Activated T-helper 2 cell treated with anti-CD3 and anti-CD28 coated beads, Interferon-gamma antibody, Interleukin-2, Interleukin-4, amounts not matched to agents 10 μg/mL and 5 μg/mL and 100 μg/mL, durations not matched to agents 14 hours and 24 hours and 36 hours (primary cell): ENCODE measurements at places on chromosomes 7 and 10. TPM values are rescaled to one million over a fixed set of nuclear protein-coding genes. Genes with fewer than 3 reads are reported as not detected.

SAP25 gene
- total RNA-seq, result 11.3 and 11.8 TPM in 2 replicates

CUTC gene
- 34.4 and 35.5 TPM in 2 replicates for total RNA-seq

DRGX gene
- not detected in 2 replicates for total RNA-seq

CDH23 gene
- total RNA-seq, result 0.44 and 0.55 TPM in 2 replicates

MRLN gene
- not detected in 2 replicates for total RNA-seq

SLC13A1 gene
- not detected in 2 replicates for total RNA-seq

MXI1 gene
- total RNA-seq, result 12.2 and 14.6 TPM in 2 replicates

GRCh38 chr10:78002541-78003288, 26.6 kb downstream of the POLR3A start:
- DNase-seq, result no peak

- DNase-seq, result no peak
Measured at GRCh38 chr10:54833029-54833428, 32.0 kb upstream of the PCDH15 start.

DNA sequence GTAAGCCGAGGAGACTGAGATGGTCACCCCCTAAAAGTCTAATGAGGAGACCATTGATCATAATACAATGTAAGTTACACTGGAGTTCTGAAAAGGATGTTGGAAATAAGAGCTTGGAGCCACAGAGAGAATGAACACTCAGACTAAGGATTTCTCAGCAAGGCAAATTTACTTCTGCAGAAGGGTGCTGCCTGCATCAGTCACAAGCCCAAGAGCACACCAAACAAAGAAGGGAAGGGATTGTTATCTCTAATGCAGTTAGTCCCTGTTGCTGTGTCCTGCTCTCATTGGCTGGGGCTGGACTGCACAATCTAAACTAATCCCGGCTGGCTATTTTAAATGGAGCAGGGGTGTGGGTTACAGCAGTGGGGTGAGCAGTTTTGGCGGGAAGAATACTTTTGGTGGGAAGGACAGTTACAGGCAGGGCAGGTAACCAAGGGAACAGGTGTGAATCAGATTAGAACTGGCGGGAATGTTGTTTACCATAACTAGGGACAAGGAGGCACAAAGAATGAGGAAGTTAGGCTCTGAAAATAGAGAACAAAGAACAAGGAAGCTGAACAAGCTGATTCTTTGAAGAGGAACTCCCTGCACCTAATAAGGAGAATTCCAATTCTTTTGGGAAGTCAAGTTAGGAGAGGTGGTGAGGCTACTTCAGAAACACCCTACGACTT, 30.3 kb upstream of the TRIM24 start:
- DNase-seq, result no peak

GRCh38 chr7:99579956-99580777, 17.9 kb upstream of the TMEM225B start:
- no peak for DNase-seq

- DNase-seq, result no peak
Measured at GRCh38 chr7:124162667-124163066, 129.8 kb upstream of the TMEM229A start.

GRCh38 chr10:132640326-132641125, 102.9 kb downstream of the INPP5A start:
- DNase-seq, result no peak

DNA sequence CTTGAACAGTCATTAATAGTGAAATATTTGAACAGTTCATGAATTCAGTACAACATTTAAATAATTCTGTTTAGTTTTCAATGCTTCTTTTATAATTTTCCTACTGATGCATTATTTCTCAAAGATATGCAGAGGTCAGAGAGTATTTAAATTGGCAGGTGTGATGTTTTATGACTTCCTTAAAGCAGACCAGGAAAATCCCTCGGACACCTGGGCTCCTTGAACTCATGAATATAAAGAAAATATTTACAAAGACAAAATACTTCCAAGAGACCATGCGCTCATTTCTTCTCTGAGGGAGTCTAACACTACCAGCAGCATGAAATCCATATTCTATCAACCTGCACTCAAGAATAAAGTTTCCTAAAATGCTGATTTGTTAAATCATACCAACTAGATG, 127.6 kb downstream of the IPMK start:
- DNase-seq, result no peak

DNA sequence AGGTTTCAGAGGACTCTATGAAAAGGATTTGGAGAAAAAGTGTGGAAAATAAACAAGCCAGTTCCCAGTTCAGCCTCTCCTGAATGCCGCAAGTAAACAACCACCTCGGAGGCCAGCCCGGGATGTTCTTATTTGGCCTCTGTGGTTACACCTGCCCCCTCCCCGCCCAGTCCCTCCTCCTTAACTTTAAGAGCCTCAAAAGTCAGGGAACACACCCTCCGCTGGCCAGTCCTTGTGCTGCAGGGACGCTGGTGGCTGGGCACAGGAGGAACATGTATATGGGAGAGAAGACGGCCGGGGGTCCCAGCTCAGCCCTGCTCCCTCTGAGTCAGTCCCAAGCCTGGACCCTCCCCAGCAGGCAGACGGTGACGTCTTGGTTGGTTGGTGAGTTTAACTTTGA, 6.1 kb downstream of the CHST3 start:
- no peak for DNase-seq

DNA sequence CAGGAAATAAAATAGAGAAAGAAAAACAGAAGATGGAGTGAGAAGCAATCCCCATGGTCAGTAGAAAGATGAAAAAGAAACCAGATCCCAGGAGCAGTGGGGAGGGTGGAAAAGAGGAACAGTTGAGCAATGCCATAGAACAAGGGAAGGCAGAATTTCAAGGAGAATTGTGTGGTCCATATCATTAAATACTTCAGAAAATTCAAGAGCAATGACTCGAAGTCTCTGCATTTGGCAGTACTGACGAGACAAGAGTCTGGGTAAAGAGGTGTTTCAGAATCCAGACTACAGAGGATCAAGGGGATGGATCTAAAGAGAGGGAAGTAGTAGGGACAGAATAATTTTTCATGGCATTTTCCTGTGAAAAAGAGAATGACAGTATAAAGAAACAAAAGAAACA, 512.6 kb downstream of the PHTF2 start:
- no peak for DNase-seq

DNA sequence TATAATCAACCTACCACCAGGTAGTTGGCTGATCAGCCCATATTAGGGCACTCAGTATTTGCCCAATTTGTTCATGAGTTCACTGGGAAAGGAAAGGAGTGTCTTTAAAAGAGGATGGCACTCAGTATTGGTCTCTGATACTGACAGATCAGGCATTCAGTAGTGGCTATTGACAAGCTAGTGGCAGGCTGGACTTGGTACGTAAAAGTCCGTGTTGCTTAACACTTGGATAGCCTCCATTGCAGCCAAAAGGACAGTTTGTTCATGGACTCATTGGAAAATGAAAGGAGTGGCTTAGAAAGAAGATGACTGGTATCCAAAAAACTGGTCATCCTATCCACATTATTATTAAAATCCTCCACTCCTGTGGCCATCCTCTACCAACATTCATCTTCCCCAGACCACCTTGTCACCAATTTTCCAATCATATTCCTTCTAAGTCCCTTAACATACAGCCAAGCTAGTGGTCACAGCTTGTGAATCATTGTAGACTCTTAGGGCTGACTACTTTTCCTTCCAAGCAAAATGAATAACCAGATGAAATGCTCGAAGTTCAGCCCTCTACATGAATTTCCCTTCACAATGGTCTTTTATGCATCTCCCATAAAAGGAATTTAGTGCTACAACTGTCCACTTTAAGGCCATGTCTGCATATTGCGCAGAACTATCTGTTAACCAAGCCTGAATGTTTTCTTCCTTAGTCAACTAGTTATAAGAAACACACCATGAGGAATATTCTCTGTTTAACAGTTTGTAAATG, 78.6 kb upstream of the MAGI2 start:
- no peak for DNase-seq

GRCh38 chr7:23520582-23520981, 11.2 kb downstream of the TRA2A start:
- no peak for DNase-seq

DNA sequence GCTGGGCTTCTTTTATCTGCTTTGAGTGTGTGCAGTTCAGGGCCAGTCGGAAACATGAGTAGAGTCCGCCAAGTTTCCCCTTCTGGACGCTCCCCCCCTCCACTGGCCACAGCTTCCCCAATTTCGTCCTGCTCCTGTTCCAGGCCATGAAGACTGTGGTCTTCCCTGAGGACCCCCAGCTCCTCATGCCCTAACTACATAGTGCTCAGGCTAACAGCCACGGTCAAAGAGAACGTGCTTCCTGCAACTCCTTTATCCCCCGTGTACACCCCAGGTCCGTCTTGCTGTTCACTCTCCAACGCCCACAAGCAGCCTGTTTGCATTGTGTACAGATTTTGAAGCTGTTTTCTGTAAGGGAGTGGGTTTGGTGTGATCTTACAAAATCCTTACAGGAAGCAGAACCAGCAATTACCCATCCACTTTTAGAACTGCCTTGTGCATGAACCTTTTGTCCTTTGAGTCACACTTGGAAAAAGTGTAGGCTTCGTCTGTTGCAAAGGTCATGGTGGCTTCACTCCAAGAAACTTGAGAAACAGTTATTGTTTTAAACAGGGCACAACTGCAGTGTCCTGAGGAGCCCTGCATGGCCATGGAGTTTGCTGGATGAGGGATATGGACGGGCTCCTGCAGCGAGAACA, 77.0 kb upstream of the FAM20C start:
- no peak for DNase-seq
